ENCODE measurements at places on chromosomes 4 and X.

DNA sequence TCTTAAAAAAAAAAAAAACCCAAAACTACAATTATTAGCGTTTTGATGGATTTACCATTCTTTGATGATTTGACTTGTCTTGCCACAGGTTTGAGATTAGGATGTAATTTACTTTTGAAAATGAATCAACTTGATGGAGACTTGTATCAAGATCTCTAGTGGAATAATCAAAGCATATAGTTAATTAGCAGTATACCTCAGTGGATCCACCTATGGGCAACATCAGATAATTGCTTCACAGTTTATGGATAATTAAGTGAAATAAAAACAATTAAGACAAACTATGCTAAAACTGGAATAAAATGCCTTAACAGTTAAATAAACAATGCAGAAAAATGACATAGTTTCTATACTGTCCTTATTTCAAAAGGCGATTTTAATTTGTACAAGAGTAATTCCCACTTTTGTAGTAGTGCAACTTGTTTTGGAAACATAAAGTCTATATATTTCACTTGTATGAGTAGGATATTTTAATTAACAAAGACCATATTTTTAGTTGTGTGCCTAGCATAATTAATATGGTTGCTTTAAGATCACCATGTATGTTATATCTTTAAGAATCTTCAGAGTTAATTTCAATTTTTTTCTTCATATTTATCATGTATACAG, 4.2 kb downstream of the CPEB2 start:
- peak; percentile 14 for DNase-seq

DNA sequence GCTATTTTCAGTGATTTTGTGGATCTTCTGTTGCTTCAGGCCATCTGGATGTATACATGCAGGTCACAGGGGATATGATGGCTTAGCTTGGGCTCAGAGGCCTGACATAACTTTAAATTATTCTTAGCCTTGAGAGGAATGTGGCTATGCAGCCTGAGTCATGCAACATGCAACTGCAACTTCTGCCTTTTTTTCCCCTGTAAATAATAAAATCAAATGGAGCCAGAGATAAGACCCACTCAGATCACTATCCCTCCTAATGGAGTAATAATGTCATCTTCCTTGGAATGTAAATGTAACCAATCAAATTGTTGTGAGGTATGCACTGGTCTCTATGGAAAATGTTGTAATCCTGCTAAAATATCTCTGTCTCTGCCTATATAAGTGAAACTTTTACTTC, 54.9 kb downstream of the MAGEB17 start:
- peak; percentile 77 for DNase-seq

DNA sequence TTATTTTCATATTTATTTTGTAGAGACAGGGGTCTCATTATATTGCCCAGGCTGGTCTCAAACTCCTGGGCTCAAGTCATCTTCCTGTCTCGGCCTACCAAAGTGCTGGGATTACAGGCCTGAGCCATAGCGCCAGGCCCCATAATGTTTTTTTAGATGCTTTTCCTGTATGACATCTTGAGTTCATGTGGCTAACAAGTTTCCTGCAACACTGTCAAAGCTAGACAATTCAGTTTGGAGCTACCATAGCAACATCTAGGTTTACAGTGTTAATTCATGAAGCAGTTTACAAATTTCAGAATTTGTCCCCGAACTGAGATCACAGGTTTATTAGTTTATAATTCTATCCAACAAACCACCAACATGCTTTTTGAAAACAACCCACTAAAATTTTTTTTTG, 6.4 kb upstream of the IL13RA2 start:
- no peak for DNase-seq

DNA sequence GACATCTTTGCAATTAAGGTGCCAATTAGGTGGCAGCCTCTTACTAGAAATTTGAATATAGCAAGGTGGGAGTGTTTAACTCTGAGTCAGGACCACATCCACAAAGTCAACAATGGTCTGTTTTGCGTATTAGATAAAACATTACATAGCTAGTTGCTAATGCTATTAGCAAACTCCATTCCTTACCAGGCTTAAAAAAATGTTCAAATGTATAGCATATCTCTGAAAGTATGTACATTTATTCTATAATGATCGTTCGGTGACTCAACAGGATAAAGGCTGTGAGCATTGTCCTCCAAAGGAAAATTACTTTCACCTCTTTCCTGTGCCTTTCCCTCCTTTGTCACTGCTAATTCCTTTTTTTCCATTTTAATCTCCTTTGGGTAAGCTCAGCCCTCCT, 74.5 kb downstream of the SYTL5 start:
- peak; percentile 23 for DNase-seq

- peak; percentile 44 for DNase-seq
These were observed 5.5 kb downstream of the INPP4B start for GRCh38 chr4:142840516-142841123.

DNA sequence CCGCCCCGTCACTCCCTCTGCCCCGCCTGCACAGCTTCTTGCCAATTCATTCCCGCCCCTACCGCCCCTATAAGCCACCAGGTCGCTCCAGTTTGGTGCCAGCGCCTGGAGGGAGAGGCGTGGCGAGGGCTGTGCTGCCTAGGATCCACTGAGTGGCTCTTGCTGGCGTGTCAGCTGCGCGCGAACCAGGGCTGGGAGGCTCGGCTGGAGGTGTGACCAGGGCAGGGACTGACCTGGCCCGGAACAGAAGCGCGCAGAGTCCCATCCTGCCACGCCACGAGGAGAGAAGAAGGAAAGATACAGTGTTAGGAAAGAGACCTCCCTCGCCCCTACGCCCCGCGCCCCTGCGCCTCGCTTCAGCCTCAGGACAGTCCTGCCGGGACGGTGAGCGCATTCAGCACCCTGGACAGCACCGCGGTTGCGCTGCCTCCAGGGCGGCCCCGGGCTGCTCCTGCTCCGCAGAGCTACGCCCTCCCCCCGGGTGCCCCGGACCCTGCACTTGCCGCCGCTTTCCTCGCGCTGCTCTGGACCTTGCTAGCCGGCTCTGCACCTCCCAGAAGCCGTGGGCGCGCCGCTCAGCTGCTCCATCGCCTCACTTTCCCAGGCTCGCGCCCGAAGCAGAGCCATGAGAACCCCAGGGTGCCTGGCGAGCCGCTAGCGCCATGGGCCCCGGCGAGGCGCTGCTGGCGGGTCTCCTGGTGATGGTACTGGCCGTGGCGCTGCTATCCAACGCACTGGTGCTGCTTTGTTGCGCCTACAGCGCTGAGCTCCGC, at the start of gene GPR78:
TSS of gene GPR78 (plus strand) at position 72 of the 773 bp plus-strand sequence. CDS start at position 663, 591 bp downstream.
- DNase-seq = peak; percentile 48

- no peak for DNase-seq
These were observed 994.2 kb downstream of the ADGRL3 start for GRCh38 chr4:62194342-62194741.

DNA sequence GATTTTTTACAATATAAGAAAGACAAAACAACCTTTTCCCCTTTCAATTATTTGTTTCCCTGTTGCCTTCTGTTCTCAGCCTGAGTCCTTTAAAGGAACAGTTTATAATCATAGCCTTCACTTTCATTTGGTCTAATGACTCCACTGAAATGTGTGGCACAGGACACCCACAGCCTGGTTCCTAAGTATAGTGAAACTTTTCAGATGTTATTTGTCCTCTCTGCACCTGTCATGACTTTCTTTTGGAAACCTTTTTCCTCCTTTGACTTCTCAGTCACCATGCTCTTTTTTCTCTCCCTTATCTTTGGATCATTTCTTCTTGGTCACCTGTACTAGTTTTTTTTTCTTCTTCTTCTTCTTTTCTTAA, 237.8 kb upstream of the ANXA3 start:
- no peak for DNase-seq

GRCh38 chr4:16677001-16677944, 221.2 kb downstream of the LDB2 start:
- DNase-seq = peak; percentile 31

- no peak for DNase-seq
These were observed 5.9 kb upstream of the HAND2 start for GRCh38 chr4:173535957-173536356.

GRCh38 chrX:72062916-72063315, 68.8 kb downstream of the RTL5 start:
- no peak for DNase-seq

GRCh38 chrX:145821291-145821897, 3.8 kb downstream of the SLITRK2 start:
- DNase-seq = no peak

DNA sequence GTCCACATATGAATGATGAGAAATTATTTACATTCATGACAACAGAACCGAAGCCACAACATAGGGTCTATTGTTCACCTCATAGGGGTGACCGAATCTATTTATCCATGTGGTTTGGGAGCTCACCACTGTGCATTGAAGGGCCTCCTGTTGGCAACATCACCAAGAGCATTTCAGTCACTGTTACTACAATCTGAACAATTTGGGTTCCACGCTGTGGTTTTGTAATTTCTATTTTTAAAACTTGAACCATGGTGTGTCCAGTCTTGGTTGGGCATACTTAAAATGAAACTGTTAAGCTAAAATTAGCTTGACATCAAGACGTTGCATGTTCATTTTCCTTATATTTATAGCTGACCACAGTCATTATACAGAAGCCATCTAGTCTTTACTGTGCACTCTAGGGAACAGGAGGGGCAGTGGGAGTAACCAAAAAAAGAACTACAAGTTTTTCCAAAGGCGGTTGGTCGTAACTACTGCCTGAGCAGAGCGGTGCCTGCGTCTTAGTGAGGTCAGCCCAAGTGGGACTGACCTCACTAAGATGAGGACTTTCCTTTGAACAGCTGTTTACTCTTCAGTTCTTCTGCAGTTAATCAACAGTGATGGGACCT, 192.1 kb downstream of the SPRY1 start:
- DNase-seq = no peak

- no peak for DNase-seq
These were observed 98.2 kb downstream of the ANK2 start for GRCh38 chr4:113147498-113148111.

DNA sequence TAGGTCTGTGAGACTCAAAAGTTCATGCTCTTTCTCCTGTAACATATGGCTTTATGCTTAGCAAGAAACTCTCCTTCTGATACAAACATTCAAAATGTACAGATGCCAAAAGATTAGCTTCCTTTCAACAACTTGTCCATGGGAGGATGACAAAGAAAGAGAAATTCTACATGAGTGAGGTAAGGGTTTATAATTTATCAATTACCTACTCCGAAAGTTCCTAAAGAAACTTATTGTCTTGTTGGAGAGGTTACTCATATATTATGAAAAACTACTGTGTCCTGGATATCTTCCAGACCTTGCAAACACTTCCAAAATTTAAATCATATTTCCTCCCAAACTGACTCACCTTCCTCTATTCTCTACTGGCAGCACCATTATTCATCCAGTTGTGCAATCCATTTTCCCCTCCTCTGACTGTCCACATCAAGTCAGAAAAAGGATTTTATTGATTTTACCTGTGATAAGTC, 65.1 kb downstream of the ENPEP start:
- peak; percentile 90 for DNase-seq

GRCh38 chr4:78767350-78767749, 8.8 kb upstream of the BMP2K start:
- DNase-seq = no peak

DNA sequence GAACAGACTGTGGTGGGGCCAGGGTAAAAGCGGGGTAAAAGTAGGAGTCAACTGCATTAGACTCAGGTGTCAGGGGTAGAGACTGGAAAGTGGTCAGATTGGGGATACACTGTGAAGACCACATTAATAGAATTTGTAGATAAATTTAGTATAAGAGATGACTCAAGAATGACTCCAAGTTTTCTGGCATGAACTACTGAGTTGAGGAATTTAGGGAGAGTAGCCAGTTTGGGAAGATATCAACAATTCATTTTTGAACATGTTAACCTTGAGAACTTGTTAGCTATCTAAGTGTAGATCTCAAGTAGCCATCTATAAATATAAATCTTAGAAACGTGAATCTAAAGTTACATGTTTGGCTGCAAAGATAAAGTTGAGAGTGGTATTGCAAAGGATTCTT, 206.9 kb upstream of the HCCS start:
- peak; percentile 65 for DNase-seq

GRCh38 chrX:40008791-40009461, 88.8 kb downstream of the BCOR start:
- no peak for DNase-seq

- DNase-seq = no peak
These were observed 31.2 kb downstream of the PIGG start for GRCh38 chr4:530017-530781.

- peak; percentile 17 for DNase-seq
These were observed 242.5 kb upstream of the PRPS2 start for GRCh38 chrX:12548746-12549145.

Data from fibroblast of skin of abdomen (primary cell).